ENCODE measurements at places on chromosomes 7 and 10. TPM values are rescaled to one million over a fixed set of nuclear protein-coding genes. Genes with fewer than 3 reads are reported as not detected.

DNA sequence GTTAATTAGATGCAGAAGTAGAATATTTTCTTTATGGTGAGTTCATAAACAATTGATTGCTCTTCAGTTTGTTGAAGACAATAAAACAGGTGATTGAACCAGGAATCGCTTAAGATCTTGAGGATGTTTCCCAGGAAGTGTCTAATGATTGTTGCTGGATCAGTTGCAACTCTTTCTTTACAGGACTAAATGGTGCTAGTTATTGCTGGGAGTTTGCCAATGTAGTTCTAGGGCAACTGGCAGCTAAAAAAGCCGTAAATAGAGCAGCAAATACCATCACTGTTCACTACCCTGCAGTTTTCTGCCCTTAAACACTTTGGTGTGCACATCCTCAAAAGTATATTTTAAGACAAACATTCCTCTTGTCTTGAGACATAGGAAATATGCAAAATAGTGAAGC lies 119.2 kb upstream of the ANK3 start:
- no peak for DNase-seq

DNA sequence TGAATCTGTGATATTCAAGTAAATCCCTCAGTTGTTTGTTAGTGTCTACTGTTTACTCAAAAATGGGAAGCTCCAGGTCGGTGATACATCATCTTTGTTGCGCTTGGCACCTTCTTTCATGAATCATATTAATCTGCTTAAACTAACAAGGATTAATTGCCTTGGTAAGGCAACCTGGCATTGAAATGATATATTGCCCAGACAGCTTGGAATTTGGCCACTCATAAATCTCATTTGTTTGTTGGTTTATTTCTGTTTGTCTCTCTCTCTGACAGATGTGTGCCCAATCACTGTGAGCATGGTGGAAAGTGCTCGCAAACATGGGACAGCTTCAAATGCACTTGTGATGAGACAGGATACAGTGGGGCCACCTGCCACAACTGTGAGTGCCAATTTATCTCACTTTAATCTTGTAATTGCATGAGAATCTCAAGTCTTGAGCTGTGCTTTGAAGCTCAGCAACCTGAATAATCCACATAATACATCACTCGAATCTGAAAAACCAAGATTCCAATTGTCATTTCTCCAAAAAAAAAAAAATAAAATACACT lies 1104.8 kb upstream of the C7orf33 start:
- DNase-seq = peak; percentile 2

DNA sequence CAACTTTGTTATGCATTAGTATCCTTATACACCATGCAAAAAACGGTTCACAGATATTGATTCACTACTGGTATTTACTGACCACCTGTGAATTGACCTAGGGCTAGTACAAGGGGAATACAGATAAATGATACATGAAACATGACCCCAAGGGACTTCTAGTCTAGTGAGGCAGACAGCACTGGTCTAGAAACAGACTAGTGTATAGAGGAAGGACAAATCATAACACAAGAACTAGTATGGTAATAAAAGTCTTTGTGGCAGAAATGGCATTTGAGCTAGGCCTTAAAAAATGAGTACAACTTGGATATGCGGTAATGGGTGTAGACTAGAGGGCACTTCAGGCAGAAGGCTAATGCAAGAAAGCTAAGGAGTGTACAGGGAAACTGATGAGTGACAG lies 86.6 kb downstream of the SLC25A13 start:
- DNase-seq = peak; percentile 26

GRCh38 chr10:22320591-22321155 lies at the start of gene BMI1:
TSS of gene BMI1 (plus strand) at chr10:22321099. CDS start at chr10:22326450, 5,351 bp downstream.
- peak; percentile 75 for DNase-seq

- no peak for DNase-seq
Observed at GRCh38 chr7:150793569-150794238, 6.5 kb downstream of the TMEM176B start.

C10orf90 gene
- 1.0 TPM for total RNA-seq

DNA sequence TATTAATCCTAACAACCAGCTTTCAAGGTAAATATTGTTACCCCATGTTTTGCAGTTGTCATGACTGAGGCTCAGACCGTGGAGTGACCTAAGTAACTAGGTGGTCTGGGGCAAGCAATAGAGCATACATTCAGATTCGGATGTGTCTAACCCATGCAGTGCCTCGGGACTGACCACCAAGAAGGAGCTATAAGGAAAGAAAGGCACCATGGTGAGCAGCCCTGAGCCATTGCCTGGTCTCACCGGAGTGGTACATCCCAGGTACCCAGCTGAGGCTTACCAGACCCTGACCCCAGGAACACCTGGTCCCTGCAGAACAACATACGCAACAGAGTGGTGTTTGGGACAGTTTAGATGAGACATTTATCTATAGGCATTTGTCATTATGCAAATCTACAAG lies 175.5 kb upstream of the ZMIZ1 start:
- DNase-seq = no peak

DNA sequence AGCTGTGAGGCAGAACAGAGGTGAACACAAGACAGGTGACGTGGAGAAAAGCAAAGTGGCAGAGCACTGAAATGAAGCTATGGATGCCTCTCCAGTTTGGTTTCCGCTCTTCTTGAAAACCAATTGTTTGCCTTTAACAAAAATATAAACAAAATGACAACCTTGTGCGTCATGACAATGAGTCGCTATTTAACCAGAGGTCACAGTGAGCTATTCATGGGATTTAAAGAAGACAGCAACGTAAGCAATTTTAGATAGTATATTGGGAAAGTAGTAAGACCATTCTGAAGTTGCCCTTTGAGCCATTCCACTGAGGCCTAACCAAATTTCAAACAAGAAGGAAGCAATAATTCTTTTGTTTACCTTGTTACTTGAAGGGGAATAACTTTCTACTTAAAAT lies 15.2 kb upstream of the LRRTM3 start:
- DNase-seq = no peak

GRCh38 chr10:82683945-82684344 lies 809.0 kb downstream of the NRG3 start:
- no peak for DNase-seq
